ENCODE measurements at places on chromosomes 5 and 9. TPM values are rescaled to one million over a fixed set of nuclear protein-coding genes. Genes with fewer than 3 reads are reported as not detected.

GPX8 gene
- 1.2 TPM for total RNA-seq

BHMT2 gene
- total RNA-seq = 0.41 TPM

CCL27 gene
- 0.41 TPM for total RNA-seq

C1QTNF2 gene
- total RNA-seq = 2.0 TPM

MATR3 gene
- 810 TPM for total RNA-seq

FST gene
- 1.2 TPM for total RNA-seq

Data from frontal cortex (tissue), 4 donors.